Keratinocyte (primary cell): ENCODE measurements at places on chromosomes 12 and 14. TPM values are rescaled to one million over a fixed set of nuclear protein-coding genes. Genes with fewer than 3 reads are reported as not detected.

DNA sequence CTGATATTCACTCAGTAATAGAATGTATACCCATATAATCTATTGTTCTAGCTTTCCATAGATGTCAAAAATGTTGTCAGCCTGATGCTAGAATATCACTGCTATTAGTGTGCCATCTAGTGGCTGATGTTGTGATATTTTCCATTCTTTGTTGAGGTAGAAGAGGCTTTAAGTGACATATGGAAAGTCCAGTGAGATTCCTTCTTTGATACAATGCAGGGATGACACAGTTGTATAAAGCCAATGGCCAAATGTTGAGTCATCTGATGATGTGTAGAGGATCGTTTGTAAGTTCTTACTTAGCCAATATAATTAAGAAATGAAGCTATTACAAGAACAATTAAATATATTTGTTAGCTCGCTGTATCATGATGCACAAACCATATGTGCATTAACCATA is 58.1 kb upstream of the PCED1B start:
- H3K4me3 ChIP-seq = no peak overlapping the region
- no peaks in the 10 kb centered on the region for H3K27me3 ChIP-seq
- H3K36me3 ChIP-seq = no peaks in the 10 kb centered on the region
- H3K4me1 ChIP-seq = peaks cover 46% of the 10 kb centered on the region
- no peak for DNase-seq

The ZNF891 gene
- polyA plus RNA-seq = 0.28 to 0.79 TPM (median 0.64 TPM) in 3 replicates

DNA sequence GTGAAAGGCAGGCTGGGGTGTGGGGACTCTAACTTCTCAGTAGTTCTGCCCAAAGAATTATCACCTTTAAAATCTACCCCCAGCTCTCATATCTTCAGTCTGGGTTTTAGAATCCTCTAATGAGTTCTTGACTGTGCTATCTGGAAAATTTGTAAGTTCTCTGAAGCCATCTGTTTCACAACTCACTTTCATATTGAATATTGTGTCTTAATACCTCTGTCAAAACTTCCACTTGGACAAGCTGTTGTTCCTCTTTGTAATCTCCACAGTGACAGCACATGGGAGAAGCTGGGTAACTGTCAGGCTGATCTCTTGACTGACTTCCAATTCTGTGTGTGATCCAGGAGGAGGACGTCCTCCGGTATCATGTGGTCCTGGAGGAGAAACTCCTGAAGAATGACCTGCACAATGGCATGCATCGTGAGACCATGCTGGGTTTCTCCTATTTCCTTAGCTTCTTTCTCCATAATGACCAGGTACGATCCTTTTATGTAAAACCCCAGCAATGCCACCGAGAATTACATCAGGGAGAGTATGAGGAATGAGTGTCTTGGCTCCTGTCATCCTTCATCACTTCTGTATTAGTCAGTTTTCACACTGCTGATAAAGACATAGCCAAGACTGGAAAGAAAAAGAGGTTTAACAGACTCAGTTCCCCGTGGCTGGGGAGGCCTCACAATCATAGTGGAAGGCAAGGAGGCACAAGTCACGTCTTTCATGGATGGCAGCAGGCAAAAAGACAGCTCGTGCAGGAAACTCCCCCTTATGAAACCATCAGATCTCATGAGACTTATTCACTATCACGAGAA is 111.9 kb downstream of the STAB2 start:
- H3K27me3 ChIP-seq = peaks cover 23% of the 10 kb centered on the region
- H3K36me3 ChIP-seq = no peaks in the 10 kb centered on the region
- H3K4me3 ChIP-seq = no peak overlapping the region
- H3K27ac ChIP-seq = no peak overlapping the region
- DNase-seq = no peak
- H3K4me1 ChIP-seq = no peaks in the 10 kb centered on the region

DNA sequence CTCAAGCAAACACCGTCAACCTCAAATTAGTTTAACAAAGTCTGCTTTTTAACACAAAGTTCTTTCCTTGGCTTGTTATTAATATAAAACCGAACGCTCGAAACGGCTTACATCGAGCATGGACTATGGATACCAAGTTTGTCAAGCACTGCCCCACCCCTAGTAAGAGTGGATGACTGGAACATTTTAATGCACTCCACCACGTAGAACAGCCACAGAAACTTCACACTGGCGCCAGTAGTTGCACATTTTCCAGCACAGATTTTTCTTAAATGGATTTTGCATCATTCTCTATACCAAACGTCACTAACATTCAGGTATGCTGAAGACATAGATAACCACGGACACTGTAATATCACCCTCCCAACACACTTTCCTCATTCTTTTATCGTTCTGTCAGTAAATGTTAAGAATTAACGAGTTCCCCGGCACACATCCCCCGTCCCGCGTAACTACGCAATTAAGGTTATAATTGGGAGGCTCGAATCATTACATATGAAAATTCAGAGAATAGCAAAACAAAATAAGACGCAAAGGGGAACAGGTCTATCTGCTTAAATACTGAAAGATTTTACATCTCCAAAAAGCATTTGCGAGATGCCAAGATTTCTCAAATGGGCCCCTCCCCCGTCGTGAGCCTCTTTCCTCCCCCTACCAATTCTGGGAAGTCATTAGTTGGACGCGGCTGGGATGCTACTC is 990 bp downstream of the FERMT2 start:
- H3K4me3 ChIP-seq = peak overlapping the region; percentile 88
- H3K27me3 ChIP-seq = no peaks in the 10 kb centered on the region
- H3K27ac ChIP-seq = peak overlapping the region; percentile 32
- no peak for DNase-seq

The LRRC9 gene
- polyA plus RNA-seq = not detected in 3 replicates

DNA sequence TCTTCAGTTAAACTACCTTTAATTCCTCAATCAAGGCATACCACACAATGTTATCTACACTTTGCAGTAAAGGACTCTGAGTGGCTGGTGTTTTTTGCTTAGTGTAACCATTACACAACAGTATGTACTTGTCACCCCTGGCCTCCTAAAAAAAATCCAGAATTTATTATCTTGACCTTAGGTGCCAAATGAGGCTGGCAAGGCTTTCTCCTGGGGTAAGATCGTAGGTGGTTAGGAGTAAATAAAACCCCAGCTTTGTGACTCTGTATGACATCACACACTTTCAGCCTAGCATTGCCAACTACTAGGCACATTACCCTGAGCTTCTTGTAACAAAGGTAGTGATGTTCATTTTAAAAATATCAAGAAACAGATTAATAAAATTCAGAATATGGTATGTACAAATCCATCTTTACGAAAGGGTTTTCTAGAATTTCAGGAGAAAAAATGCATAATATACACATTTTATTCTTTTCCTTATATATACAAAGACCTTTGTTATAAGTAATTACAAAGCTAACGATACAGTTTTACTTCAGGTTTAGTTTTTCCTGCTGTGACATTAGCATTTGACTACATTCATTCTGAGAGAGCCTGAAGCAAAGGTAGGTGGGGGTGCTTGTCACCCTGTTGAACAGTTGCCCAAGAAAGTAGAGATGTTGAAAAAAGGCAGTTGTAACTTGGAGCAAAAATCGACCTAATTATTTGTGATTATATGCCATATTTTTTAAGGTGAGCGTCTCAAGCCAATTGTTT is 13.5 kb downstream of the TCL1A start:
- no peak overlapping the region for H3K27ac ChIP-seq
- H3K27me3 ChIP-seq = no peaks in the 10 kb centered on the region
- no peaks in the 10 kb centered on the region for H3K4me1 ChIP-seq
- DNase-seq = no peak

The DHRS4 gene
- 21.2 to 28.3 TPM (median 22.8 TPM) in 3 replicates for polyA plus RNA-seq

The SLC8A3 gene
- not detected in 3 replicates for polyA plus RNA-seq

The LRIG3 gene
- 22.1 to 30.9 TPM (median 25.5 TPM) in 3 replicates for polyA plus RNA-seq

DNA sequence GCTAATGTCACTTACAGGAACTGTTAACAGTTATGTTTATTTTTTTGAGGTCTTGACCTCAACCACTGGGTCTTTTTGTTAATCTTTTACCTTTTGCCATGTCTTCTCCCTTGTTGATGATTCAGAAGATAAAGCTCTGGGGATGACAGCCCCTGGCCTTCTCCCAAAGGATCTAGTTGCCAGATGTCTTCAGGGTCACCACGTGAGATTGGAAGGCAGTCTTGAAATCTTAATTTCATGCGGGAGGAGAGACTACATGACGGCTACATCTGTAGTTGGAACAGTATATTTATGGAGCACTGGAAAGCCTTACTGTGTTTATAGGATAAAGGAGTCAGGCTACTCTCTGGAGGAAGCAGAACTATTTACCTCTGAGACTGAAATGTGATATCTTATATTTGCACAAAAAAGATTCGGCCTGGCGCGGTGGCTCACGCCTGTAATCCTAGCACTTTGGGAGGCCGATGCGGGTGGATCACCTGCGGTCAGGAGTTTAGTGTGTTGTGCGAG is 5.6 kb downstream of the MLEC start:
- H3K4me3 ChIP-seq = no peak overlapping the region
- H3K36me3 ChIP-seq = peaks cover 28% of the 10 kb centered on the region
- H3K27ac ChIP-seq = no peak overlapping the region
- no peak for DNase-seq
- H3K4me1 ChIP-seq = peaks cover 18% of the 10 kb centered on the region
- no peaks in the 10 kb centered on the region for H3K27me3 ChIP-seq

The ASCL1 gene
- polyA plus RNA-seq = 0.03 TPM in 1 of 3 replicates, not detected in the others

The HOTAIR gene
- 2.5 to 4.0 TPM (median 2.9 TPM) in 3 replicates for polyA plus RNA-seq

- H3K4me3 ChIP-seq = no peak overlapping the region
- H3K27me3 ChIP-seq = no peaks in the 10 kb centered on the region
- no peak for DNase-seq
- H3K4me1 ChIP-seq = peaks cover 24% of the 10 kb centered on the region
- no peak overlapping the region for H3K27ac ChIP-seq
These were observed 88.5 kb upstream of the ZFP36L1 start for GRCh38 chr14:68881396-68881795.

The ALG10 gene
- polyA plus RNA-seq = 7.5 to 10.6 TPM (median 7.6 TPM) in 3 replicates

- no peaks in the 10 kb centered on the region for H3K4me1 ChIP-seq
- no peak overlapping the region for H3K4me3 ChIP-seq
- DNase-seq = no peak
- H3K27ac ChIP-seq = no peak overlapping the region
These were observed 232.7 kb upstream of the PPFIA2 start for GRCh38 chr12:81991868-81992267.

DNA sequence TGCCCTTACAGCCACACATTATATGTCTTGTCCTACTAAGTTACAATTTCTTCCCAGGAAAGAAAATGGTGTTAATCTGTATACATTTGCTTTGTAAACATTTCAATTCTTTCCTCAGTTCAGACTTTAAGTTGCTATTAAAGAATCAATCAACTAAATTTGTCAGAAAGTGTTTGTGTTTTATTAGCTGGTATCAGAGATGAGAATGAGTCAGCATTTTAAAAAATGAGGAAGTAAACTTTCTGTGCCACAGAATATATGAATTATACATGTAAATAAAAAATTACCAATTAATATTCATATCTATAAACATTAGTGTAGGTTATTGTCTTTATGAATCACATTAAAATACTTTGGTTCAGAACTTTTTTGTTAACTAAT is 82.0 kb downstream of the LMO3 start:
- DNase-seq = no peak
- no peak overlapping the region for H3K4me3 ChIP-seq
- no peaks in the 10 kb centered on the region for H3K27me3 ChIP-seq
- no peaks in the 10 kb centered on the region for H3K36me3 ChIP-seq

- no peaks in the 10 kb centered on the region for H3K27me3 ChIP-seq
- no peak overlapping the region for H3K4me3 ChIP-seq
- no peaks in the 10 kb centered on the region for H3K36me3 ChIP-seq
- DNase-seq = no peak
- H3K27ac ChIP-seq = no peak overlapping the region
These were observed 80.6 kb upstream of the DICER1 start for GRCh38 chr14:95237958-95238340.

The PGF gene
- polyA plus RNA-seq = 16.5 to 19.0 TPM (median 17.5 TPM) in 3 replicates

DNA sequence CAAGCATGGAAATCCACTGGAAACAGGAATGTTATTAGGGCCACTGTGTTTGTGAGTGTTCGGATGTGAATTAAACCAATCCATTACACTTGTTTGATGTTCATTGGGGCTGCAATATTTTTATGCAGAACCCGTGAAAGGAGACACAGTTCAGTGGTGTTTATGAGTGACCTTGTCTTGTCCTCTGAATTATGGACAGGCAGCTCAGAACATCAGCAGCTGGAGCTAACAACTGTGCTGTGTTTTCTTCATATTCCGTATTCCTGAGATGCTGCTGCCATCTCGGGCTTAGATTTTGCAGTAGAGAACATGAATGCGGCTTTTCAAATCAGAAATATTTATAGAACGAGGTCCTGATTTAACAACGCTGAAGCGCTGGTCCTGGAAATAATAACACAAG is 20.3 kb upstream of the CACNA1C start:
- no peaks in the 10 kb centered on the region for H3K36me3 ChIP-seq
- H3K4me3 ChIP-seq = no peak overlapping the region
- peaks cover 19% of the 10 kb centered on the region for H3K27me3 ChIP-seq
- DNase-seq = no peak
- no peak overlapping the region for H3K27ac ChIP-seq

DNA sequence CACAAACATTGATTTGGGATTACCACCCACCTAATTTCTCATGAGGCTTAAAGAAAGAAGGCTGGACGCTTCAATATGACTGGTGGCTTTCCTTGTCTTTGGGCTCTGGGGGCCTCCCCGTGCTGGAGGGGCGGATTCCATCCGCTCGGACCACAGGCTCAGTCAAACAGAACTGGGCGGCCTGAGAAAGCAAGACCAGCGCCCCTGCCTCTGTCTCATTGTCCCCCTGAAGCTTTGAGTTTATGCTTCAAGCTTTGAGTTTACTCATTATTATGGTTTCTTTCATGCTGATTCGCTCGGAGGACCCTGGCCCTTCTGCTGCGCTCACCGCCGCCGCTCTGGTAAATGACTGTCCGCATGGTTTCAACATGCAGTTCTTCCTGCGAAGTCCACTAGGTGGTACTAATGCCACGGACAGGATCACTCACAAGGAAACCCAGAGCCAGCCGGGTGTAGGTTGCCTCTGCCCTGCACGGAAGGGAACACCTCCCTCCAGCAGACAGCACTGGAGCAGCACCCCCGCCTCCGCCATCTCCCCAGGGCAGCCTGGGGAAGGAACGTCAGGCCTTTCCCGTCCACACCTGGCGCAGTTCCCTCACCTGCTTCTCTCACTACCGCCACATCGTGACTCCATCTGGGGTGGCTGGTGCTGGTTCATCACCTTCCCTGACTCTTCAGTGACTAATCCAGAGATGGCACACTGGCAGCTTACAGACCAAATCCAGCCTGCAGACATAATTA is 13.2 kb upstream of the TIGAR start:
- no peak overlapping the region for H3K4me3 ChIP-seq
- H3K4me1 ChIP-seq = peaks cover 24% of the 10 kb centered on the region
- DNase-seq = peak; percentile 80
- peak overlapping the region; percentile 66 for H3K27ac ChIP-seq
- peaks cover 9% of the 10 kb centered on the region for H3K36me3 ChIP-seq

DNA sequence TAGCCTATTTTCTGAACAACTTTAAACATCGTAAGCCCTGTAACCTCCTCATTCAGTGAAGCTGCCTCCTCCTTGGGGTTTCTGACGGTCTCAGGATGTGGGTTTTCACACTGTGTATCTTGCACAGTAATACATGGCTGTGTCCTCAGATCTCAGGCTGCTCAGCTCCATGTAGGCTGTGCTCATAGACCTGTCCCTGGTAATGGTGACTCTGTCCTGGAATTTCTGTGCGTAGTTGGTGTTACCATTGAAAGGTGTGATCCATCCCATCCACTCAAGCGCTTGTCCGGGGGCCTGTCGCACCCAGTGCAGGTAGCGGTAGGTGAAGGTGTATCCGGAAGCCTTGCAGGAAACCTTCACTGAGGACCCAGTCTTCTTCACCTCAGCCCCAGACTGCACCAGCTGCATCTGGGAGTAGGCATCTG is 980.5 kb downstream of the TMEM121 start:
- H3K4me1 ChIP-seq = no peaks in the 10 kb centered on the region
- H3K27ac ChIP-seq = no peak overlapping the region
- H3K27me3 ChIP-seq = no peaks in the 10 kb centered on the region
- no peak overlapping the region for H3K4me3 ChIP-seq
- no peak for DNase-seq

The ENDOU gene
- polyA plus RNA-seq = 0.28 to 0.35 TPM (median 0.33 TPM) in 3 replicates

The RIMKLB gene
- polyA plus RNA-seq = 25.4 to 51.1 TPM (median 31.6 TPM) in 3 replicates

The GALNT8 gene
- 0.10 to 0.14 TPM in 2 of 3 replicates, not detected in the other for polyA plus RNA-seq
